GM12878 (cell line): ENCODE measurements at places on chromosomes 7 and 10. TPM values are rescaled to one million over a fixed set of nuclear protein-coding genes. Genes with fewer than 3 reads are reported as not detected.

DNA sequence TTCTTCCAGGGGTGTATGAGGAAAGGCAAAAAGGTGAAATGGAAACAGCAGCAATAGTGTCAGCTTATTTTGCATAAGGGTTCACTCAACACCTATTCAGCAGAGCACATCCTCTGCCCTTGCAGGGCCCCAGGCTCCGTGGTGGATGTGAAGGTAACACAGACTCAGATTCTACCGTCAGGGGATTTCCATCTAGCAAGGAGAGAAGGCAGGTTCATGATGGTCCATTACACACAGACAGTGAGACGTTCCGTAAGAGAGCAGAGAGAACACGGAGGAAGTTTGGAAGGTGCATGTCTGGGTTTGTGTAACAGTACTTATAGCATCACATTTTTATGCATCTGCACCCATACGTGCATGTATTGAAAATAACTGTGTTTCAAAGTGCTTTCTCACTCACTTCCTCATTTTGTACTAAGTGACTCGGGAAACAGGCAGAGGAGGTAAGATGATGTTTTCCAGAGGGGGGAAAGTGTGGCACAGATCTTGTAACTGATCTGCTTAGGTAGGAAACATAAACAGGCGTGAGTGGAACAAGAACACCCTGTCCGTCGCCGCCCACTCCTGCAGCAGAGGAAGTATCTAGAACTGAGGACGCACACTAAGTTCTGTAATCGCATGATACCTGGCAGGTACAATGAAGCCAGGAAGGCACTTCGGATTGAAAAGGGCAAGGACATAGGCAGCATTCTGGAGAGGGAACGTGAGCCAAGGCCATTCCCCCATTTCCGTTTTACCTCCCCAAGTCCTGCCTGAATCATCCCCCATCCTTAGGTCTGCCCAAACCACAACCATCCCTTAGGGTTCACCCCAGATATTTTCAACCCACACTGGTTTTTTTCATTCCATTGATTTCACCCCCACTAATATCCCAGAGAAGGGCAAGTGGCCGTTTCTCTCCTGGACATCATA, 1.0 kb upstream of the ENO4 start:
- peak; percentile 62 for DNase-seq
- H3K36me3 ChIP-seq, result no peaks in the 10 kb centered on the region
- H3K27ac ChIP-seq, result peak overlapping the region; percentile 81
- H3K27me3 ChIP-seq, result no peaks in the 10 kb centered on the region

GRCh38 chr10:50394832-50395231, 143.5 kb upstream of the ASAH2 start:
- peaks cover 17% of the 10 kb centered on the region for H3K4me1 ChIP-seq
- DNase-seq, result no peak
- no peak overlapping the region for H3K4me3 ChIP-seq
- H3K27me3 ChIP-seq, result no peaks in the 10 kb centered on the region
- no peak overlapping the region for H3K27ac ChIP-seq

GRCh38 chr10:28810057-28810870, 132.9 kb downstream of the BAMBI start:
- no peak overlapping the region for H3K4me3 ChIP-seq
- no peaks in the 10 kb centered on the region; the same call in 1 of the 2 replicates for H3K27me3 ChIP-seq
- H3K27ac ChIP-seq, result no peak overlapping the region

Gene CTAGE4
- 1.3 and 1.5 TPM in 2 replicates for total RNA-seq

Gene WDFY4
- total RNA-seq, result 132 and 136 TPM in 2 replicates

DNA sequence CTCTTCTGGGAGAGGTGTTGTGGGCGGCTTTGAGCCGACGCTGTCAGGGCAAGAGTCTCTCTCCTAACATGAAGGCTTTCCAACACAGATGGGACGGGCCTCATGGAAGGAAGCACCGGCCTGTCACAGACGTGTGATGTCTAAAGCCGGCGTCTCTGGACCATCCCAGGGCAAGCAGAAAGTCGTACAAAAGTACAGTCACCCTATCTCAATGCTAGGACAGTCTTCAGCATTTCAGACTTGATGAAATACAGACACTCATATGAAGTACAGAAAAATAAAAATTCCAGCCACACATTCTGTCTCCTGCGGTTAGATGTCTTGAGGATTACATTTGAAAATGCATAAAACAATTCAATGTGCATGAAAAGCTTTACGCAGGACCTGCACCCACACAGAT, 30.6 kb downstream of the CYP2W1 start:
- no peak for DNase-seq
- H3K27ac ChIP-seq, result no peak overlapping the region
- no peak overlapping the region for H3K4me3 ChIP-seq
- H3K27me3 ChIP-seq, result no peaks in the 10 kb centered on the region
- peaks cover 2% of the 10 kb centered on the region; the same call in 1 of the 2 replicates for H3K36me3 ChIP-seq

Gene CCDC172
- not detected in 2 replicates for total RNA-seq

DNA sequence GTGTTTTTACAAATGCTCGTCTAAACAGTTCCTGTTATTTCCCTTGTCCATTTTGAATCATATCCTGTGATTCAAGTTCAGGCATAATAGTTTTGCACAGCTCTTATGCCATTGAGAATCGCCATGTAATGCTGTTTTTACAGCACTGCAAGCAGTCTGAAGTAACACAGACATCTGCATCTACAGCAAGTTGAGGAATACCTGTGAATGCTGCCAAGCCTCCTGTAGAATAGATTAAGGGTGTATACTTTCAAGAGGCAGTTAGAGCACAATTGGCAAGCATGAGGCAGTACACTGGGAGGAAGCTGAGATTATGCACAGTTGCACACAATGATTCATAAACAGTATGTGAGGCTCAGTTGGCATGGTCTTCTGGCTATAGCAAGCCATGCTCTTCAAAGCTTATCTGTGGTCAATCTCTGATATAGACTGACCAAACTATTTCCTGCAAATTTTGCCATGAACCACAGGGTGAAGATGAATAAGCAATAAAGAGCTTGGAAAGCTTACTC, 121.9 kb upstream of the AKR1E2 start:
- no peak overlapping the region for H3K27ac ChIP-seq
- no peaks in the 10 kb centered on the region for H3K36me3 ChIP-seq
- no peak for DNase-seq
- no peaks in the 10 kb centered on the region for H3K4me1 ChIP-seq
- no peak overlapping the region for H3K4me3 ChIP-seq

Gene CPA1
- 8.0 and 11.9 TPM in 2 replicates for total RNA-seq

DNA sequence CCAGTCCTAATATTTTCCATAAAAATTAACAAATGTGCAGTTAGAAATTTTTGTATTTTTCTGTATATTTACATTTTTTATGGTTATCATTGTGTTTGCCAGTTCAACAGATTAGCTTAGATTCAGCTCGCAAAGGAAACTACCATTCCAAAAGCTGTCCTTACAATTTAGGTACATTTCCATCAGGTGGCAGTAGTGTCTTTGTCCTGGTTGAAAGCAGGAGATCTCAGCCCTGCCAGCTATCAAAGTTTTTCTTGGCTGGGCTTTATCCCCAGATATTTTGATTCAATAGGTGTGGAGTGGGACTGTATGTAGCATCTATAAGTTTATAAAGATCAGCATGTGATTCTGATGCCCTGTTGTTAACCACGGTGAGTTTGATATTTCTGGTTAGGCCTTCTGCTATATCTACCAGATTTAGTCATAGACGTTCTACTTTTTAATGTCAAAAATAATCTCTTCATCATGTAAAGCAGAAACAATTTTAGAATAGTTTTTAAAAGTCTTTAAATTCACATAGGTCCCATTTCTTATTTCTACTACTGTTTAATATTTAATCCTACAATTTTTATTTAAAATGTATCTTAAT, 15.5 kb upstream of the ICA1 start:
- no peaks in the 10 kb centered on the region for H3K27me3 ChIP-seq
- no peaks in the 10 kb centered on the region for H3K36me3 ChIP-seq
- H3K27ac ChIP-seq, result no peak overlapping the region

DNA sequence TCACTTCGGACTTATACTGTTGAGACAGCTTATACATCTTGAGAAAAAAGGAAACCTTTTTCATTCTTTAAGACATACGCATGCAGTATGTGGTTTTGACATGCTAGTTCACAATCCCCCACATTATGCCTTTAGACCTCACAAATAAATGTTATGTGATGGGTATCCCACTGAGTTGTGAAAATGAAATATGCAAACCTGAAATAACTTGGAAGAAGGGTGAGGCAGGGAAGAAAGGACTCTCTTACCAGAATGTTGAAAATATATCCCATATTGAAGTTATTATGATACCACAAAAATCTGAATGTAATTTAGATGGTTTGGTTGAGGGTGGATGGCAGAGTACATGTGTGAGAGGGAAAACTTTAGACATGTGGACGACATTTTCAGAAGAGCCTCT, 379.8 kb downstream of the BBS9 start:
- no peak overlapping the region for H3K4me3 ChIP-seq
- H3K36me3 ChIP-seq, result no peaks in the 10 kb centered on the region
- DNase-seq, result no peak
- no peak overlapping the region for H3K27ac ChIP-seq

Gene TRAPPC14
- total RNA-seq, result 22.3 and 24.7 TPM in 2 replicates

Gene VAX1
- total RNA-seq, result not detected in 2 replicates

Gene ZNF239
- total RNA-seq, result 0.35 and 0.51 TPM in 2 replicates

GRCh38 chr10:127526161-127526560, 22.9 kb upstream of the NPS start:
- no peak for DNase-seq
- no peaks in the 10 kb centered on the region for H3K27me3 ChIP-seq
- no peaks in the 10 kb centered on the region for H3K4me1 ChIP-seq
- H3K27ac ChIP-seq, result no peak overlapping the region
- H3K36me3 ChIP-seq, result no peaks in the 10 kb centered on the region
